MCF 10A (cell line): ENCODE measurements at places on chromosomes 12 and 14. TPM values are rescaled to one million over a fixed set of nuclear protein-coding genes. Genes with fewer than 3 reads are reported as not detected.

GRCh38 chr12:4378772-4379171 lies 740 bp downstream of the FGF23 start:
- H3K4me1 ChIP-seq, result no peaks in the 10 kb centered on the region
- peaks cover 32% of the 10 kb centered on the region for H3K27me3 ChIP-seq
- H3K36me3 ChIP-seq, result no peaks in the 10 kb centered on the region
- DNase-seq, result no peak
- no peak overlapping the region for H3K4me3 ChIP-seq

DNA sequence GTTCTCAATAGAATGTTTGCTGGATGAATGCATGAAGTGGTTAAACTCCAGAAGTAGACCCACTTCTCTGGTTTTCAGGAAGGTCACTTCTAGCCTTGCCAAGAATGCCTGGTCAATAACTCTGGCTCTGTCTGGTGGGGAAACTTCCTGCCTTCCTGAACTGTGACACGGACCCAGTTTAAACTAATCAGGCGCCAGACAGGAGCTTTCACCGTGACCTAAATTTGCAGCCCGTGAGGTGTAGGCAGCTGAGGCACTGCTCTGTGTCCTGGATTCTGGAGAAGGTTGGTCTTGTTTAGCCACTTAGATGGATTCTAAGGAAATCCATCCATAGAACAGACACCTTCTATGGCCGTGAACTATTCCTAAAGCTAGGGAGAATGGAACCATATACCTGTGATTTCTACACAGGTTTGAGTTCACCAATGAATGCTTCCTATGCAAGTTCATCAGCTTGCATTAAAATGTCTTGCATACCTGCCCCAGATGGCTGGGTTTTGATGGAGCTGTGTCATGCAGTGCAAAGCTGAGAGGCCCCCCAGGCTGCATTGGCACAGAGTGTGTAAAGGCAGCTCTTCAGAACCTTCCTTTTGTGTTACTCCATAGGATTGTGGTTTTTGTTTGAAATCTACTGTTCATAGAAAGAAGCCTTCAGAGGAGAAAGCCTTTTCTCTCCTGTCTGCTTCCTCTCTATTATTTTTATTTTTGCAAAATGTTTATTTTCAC lies 4.4 kb downstream of the CHST11 start:
- H3K4me3 ChIP-seq, result no peak overlapping the region
- peaks cover 15% of the 10 kb centered on the region for H3K4me1 ChIP-seq
- H3K36me3 ChIP-seq, result no peaks in the 10 kb centered on the region
- no peaks in the 10 kb centered on the region for H3K27me3 ChIP-seq
- no peak overlapping the region for H3K27ac ChIP-seq

MMP17 gene
- 4.3 and 5.4 TPM in 2 replicates for total RNA-seq

DNA sequence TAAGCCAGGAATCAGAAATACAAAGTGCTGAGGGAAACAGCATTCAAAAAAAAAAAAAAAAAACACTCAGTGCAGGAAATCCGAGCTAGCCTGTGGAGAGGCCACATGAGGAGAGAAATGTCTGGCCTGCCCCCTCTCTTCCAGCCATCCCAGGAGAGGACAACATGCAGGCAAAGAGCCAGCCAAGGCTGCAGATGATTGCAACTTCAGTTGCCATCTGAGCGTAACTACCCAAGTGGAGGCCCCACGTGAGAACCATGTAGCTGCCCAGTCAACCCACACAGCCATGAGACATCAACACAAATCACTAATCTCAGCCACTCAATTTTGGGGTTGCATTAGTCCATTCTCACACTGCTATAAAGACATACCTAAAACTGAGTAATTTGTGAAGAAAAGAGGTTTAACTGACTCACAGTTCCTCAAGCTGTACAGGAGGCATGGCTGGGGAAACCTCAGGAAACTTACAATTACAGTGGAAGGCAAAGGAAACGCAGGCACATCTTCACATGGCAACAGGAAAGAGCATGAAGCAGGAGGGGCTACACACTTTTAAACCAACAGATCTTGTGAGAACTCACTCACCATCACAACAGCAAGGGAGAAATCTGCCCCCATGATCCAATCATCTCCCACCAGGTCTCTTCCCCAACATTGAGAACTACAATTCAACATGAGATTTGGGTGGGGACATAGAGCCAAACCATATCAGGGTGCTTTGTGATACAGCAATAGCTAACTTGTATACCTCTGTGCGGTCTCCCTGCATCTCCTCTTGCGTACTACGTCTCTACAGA lies 161.1 kb downstream of the PIWIL1 start:
- no peaks in the 10 kb centered on the region for H3K4me1 ChIP-seq
- peaks cover 11% of the 10 kb centered on the region for H3K27me3 ChIP-seq
- H3K36me3 ChIP-seq, result no peaks in the 10 kb centered on the region
- no peak overlapping the region for H3K27ac ChIP-seq
- no peak overlapping the region for H3K4me3 ChIP-seq

NPFF gene
- total RNA-seq, result not detected in 2 replicates

STYK1 gene
- 0.14 and 0.56 TPM in 2 replicates for total RNA-seq

GRCh38 chr12:118185602-118186397 lies 49.9 kb downstream of the PEBP1 start:
- H3K27me3 ChIP-seq, result no peaks in the 10 kb centered on the region
- peaks cover 10% of the 10 kb centered on the region for H3K36me3 ChIP-seq
- H3K27ac ChIP-seq, result peak overlapping the region; percentile 23
- H3K4me1 ChIP-seq, result peaks cover 35% of the 10 kb centered on the region
- DNase-seq, result no peak

GRCh38 chr12:47028981-47029708 lies 50.3 kb upstream of the PCED1B start:
- no peak for DNase-seq
- no peak overlapping the region for H3K27ac ChIP-seq
- no peak overlapping the region for H3K4me3 ChIP-seq
- H3K4me1 ChIP-seq, result peaks cover 21% of the 10 kb centered on the region
- no peaks in the 10 kb centered on the region for H3K27me3 ChIP-seq

GRCh38 chr12:67433385-67434175 lies 164.4 kb downstream of the CAND1 start:
- peak overlapping the region; percentile 20 for H3K27ac ChIP-seq
- peak; percentile 26 for DNase-seq
- no peaks in the 10 kb centered on the region for H3K36me3 ChIP-seq
- H3K27me3 ChIP-seq, result no peaks in the 10 kb centered on the region

DNA sequence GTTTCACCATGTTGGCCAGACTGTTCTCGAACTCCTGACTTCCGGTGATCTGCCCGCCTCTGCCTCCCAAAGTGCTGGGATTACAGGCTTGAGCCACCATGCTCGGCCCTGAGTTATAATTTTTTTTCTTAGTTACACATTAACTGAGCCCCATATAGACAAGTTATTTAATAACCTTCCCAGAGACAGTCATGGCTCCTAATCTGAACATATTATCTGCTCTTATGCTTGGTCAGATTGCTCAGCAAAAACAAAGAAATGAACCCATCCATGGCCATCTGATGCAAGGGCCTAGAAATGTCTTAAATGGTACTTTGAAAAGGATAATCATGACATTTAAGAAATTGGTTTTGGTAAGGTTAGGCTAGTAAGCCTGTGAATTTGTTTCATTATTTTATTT lies 13.0 kb downstream of the SAMD15 start:
- no peak overlapping the region for H3K4me3 ChIP-seq
- peaks cover 15% of the 10 kb centered on the region for H3K36me3 ChIP-seq
- H3K27me3 ChIP-seq, result no peaks in the 10 kb centered on the region
- no peak for DNase-seq
- no peak overlapping the region for H3K27ac ChIP-seq

GRCh38 chr12:99029511-99030271 lies 384.6 kb downstream of the APAF1 start:
- H3K36me3 ChIP-seq, result no peaks in the 10 kb centered on the region
- no peak overlapping the region for H3K4me3 ChIP-seq
- DNase-seq, result no peak
- H3K27me3 ChIP-seq, result no peaks in the 10 kb centered on the region
- no peak overlapping the region for H3K27ac ChIP-seq

- H3K27ac ChIP-seq, result peak overlapping the region; percentile 76
- H3K4me1 ChIP-seq, result peaks cover 18% of the 10 kb centered on the region
- peak overlapping the region; percentile 81 for H3K4me3 ChIP-seq
- no peak for DNase-seq
- H3K36me3 ChIP-seq, result peaks cover 8% of the 10 kb centered on the region
Observed at GRCh38 chr12:32105986-32106516, 596 bp upstream of the BICD1 start.

GRCh38 chr12:1502379-1502720 lies 92.0 kb downstream of the FBXL14 start:
- peak; percentile 18 for DNase-seq
- no peak overlapping the region for H3K4me3 ChIP-seq
- no peak overlapping the region for H3K27ac ChIP-seq

CLEC1B gene
- not detected in 2 replicates for total RNA-seq

- peaks cover 13% of the 10 kb centered on the region for H3K36me3 ChIP-seq
- no peak overlapping the region for H3K4me3 ChIP-seq
- no peak overlapping the region for H3K27ac ChIP-seq
- H3K4me1 ChIP-seq, result peaks cover 18% of the 10 kb centered on the region
Observed at GRCh38 chr12:57225680-57226210, 3.8 kb upstream of the SHMT2 start.

DNA sequence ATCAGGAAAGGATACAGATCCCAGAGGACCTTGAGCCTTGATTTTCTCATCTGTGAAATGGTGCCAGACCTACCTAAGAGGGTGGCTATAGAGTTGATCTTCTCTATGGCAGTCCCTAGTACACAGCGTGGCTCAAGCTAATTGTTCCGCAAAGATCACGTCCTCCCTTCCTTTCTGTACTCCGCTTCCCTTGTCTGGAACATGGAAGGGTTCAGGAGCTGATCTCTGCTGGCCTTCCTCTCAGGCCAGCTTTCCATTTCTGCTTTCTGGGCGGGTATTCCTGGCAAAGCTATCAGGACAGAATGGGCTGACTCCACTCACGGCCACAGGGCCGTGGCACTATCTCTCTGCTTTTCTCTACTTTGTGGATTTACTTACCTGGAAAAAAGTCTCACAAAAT lies 6.5 kb downstream of the CAMKK2 start:
- peaks cover 32% of the 10 kb centered on the region for H3K36me3 ChIP-seq
- H3K27ac ChIP-seq, result peak overlapping the region; percentile 35
- no peaks in the 10 kb centered on the region for H3K27me3 ChIP-seq
- peaks cover under 1% of the 10 kb centered on the region for H3K4me1 ChIP-seq
- DNase-seq, result no peak

DNA sequence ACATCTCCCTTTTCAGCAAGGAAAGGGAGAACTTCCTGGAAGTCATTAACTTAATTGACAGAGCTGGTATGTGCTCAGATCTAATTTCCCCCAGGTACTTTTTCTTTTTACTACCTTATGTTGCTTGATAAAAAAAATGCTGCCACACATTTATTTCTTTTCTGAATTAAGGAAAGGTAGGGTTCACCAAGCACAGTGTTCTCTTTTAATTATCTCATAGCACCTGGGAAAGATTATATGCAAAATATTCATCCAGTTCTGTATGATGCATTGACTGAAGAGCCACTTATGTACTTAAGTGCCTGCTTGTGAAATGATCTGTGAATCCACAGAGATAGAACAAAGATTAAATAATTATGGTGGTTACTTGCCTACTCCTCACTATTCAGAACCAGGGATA lies 25.1 kb downstream of the KCNC2 start:
- DNase-seq, result no peak
- H3K4me1 ChIP-seq, result no peaks in the 10 kb centered on the region
- no peaks in the 10 kb centered on the region for H3K27me3 ChIP-seq
- no peak overlapping the region for H3K4me3 ChIP-seq

DNA sequence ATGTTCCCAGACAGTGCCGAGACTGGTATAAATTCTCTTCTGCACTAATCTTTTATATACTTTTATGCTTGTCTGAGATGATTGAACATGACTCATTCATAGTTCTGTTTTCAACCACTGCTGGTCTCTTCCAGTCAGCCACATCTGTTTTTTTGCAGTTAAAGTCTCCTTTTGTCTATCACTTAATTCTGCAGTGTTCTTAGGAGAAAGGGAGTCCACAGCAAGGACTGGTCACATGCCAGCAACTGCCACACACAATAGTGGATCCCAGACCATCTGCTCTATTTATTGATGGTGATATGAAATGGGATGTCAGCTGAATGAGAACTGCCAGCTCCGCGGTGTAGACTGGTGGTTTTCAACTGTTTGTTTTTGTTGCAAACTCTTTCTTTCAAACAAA lies 379.8 kb downstream of the MED13L start:
- peaks cover 66% of the 10 kb centered on the region for H3K27me3 ChIP-seq
- H3K4me1 ChIP-seq, result no peaks in the 10 kb centered on the region
- H3K4me3 ChIP-seq, result no peak overlapping the region
- H3K36me3 ChIP-seq, result no peaks in the 10 kb centered on the region
- H3K27ac ChIP-seq, result no peak overlapping the region

DNA sequence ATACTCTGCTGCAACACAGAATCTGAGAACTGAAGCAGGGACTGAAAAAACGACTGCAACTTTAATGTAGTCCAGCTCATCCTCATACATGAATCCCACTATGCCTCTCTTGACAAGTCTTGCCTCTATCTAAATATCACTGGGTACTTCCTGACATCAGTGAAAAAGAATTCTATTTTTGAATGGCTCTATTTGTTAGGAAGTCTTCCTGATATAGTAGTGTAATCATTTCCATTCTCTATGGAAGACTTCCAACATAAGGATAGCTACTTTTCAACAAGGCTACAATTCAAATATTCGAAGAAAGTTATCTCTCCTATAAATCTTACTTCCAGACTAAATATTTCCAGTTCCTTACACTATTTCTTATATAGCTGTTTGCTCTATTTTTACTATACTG lies 167.5 kb downstream of the MDGA2 start:
- H3K4me3 ChIP-seq, result no peak overlapping the region
- DNase-seq, result no peak
- no peaks in the 10 kb centered on the region for H3K4me1 ChIP-seq
- H3K27ac ChIP-seq, result no peak overlapping the region
- no peaks in the 10 kb centered on the region for H3K36me3 ChIP-seq

- H3K27ac ChIP-seq, result no peak overlapping the region
- H3K36me3 ChIP-seq, result no peaks in the 10 kb centered on the region
- peaks cover 37% of the 10 kb centered on the region for H3K4me1 ChIP-seq
- DNase-seq, result no peak
- no peaks in the 10 kb centered on the region for H3K27me3 ChIP-seq
Observed at GRCh38 chr14:61347826-61348443, 26.6 kb downstream of the PRKCH start.

- no peak overlapping the region for H3K4me3 ChIP-seq
- no peaks in the 10 kb centered on the region for H3K27me3 ChIP-seq
- H3K36me3 ChIP-seq, result no peaks in the 10 kb centered on the region
- no peak overlapping the region for H3K27ac ChIP-seq
Observed at GRCh38 chr12:39867631-39868327, 238.1 kb downstream of the SLC2A13 start.

SYNDIG1L gene
- total RNA-seq, result not detected in 2 replicates

IL23A gene
- total RNA-seq, result 0.61 and 1.7 TPM in 2 replicates

DNA sequence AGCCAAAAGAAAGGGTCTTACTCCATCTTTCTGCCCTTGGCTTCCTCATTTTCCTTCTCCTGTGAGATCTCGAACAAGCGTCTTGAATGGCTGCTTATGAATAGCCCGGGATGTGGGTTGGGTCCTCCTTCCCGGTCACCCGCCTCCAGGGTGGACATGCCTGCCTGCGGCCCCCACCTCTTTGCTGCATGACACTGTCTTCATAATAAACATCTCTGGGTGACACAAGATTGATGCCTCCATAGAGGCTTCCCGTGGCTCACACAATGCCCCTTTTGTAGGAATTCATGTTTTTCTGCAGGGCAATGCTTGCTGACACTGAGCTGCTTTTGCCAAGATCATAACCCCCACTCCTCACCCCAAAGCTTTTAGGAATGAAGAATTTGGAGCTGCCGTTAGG lies 125.9 kb downstream of the ZNF664 start:
- no peak overlapping the region for H3K4me3 ChIP-seq
- DNase-seq, result no peak
- H3K27me3 ChIP-seq, result peaks cover 37% of the 10 kb centered on the region
- no peak overlapping the region for H3K27ac ChIP-seq
- H3K36me3 ChIP-seq, result no peaks in the 10 kb centered on the region

TEX52 gene
- total RNA-seq, result not detected in 2 replicates

MSI1 gene
- not detected in 2 replicates for total RNA-seq
